ENCODE measurements at places on chromosomes 5 and 9.
A peak's percentile ranks its signal among the peaks of the same experiment; 100 is the strongest.

GRCh38 chr9:21994556-21995005 is at the start of gene CDKN2B-AS1:
TSS of gene CDKN2B-AS1 (plus strand) at chr9:21994791.
- DNase-seq: no peak

DNA sequence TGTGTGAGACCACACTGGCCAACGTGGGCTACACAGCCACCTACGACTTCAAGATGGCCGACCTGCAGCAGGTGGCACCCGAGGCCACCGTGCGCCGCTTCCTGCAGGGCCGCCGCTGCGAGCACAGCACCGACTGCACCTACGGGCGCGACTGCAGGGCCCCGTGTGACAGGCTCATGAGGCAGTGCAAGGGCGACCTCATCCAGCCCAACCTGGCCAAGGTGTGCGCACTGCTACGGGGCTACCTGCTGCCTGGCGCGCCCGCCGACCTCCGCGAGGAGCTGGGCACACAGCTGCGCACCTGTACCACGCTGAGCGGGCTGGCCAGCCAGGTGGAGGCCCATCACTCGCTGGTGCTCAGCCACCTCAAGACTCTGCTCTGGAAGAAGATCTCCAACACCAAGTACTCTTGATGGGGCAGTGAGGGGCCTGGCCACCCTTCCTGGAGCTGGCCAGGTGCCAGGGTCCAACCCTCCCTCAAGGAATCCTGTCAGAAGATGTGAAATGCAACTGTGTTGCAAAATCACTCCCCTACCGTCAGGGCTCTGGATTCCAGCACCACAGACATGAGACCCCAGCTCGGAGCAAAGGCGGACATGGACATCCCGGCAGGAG is 11.1 kb downstream of the DIPK1B start:
- no peak for DNase-seq

GRCh38 chr9:124011460-124012301 is at the start of gene LHX2:
TSS of gene LHX2 (plus strand) at chr9:124011768. CDS start at chr9:124012349, 581 bp downstream.
- peak; percentile 11 for DNase-seq

GRCh38 chr5:138706655-138707480 is 46.4 kb upstream of the CTNNA1 start:
- no peak for DNase-seq

GRCh38 chr5:141880961-141881801 is 3.0 kb upstream of the PCDH1 start:
- DNase-seq: no peak

- no peak for DNase-seq
Measured at GRCh38 chr9:13677801-13678200, 398.3 kb upstream of the MPDZ start.

GRCh38 chr9:15293084-15293483 is 13.9 kb downstream of the TTC39B start:
- DNase-seq: no peak

DNA sequence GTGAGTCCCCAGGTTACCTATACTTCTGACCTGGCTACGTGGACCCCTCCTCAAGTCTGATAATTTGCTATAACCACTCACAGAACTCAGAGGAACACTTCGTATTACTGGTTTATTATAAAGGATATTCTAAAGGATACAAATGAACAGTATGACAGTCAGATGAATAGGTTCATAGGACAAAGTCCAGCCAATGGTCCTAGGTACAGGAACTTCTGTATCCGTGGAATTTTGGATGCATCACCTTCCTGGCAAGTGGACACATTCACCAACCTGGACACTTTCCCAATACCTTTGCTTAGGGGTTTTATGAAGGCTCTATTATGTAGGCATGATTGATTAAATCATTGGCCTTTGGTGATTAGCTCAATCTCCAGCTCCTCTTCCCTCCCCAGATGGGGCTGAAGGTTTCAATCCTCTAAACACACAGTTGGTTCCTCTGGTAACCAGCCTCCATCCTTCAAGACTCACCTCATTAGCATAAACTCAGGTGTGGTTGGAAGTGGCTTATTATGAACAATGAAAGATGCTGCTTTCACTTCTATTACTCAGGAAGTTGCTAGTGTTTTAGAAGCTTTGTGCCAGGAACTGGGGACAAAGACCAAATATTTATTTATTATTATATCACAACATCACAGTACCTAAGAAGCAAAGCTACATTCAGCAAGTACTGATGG is 149.6 kb upstream of the ELL2 start:
- DNase-seq: no peak

GRCh38 chr9:25681266-25681665 is 3.0 kb upstream of the TUSC1 start:
- DNase-seq: no peak

DNA sequence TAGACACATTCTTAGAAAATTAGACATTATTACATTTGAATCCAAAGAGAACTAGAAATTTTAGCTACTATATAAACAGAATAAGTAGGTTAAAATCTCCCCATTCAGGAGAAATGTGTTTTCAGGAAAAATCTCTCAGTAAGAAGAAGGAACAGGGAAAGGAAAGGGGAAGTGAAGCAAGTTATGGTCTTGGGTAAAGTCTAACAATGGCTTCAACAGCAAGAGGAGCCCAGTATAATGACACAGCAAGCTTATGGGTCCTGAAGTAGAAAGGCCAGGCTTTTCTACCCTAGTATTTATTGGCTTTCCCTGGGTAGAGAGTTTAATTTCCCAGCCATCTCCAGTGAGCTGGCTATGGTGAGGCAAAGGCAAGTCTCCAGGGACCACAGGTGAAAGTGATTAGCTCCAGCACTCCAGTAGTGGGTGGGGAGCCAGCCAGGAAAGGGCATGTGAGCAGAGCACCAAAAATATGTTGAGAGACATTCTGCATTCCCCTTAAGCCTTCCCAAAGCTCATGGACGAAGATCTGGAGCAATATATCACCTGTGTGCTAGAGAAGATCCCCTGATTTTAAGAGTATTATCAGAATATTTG is 981.7 kb downstream of the NR2F1-AS1 start:
- DNase-seq: no peak

DNA sequence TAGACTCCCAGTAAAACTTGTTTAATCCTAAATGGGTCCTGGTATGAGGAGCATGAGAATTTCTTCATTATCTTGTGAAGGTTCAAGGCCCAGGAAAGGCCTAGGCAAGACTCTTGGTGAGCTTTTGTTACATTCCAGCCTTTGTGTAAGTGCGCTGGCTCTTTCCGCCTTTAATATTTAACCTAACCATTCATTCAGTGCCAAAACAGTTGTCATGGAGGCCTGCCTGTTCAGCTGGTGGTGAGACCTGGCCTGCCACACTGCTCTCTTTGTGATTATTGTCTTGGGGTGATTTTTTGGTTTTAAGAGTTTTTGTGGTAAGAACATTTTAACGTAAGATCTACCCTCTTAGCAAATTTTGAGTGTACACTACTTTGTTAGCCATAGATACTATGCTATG is 127.5 kb upstream of the WWC1 start:
- no peak for DNase-seq

GRCh38 chr5:119694284-119694683 is 64.9 kb downstream of the FAM170A start:
- DNase-seq: no peak

DNA sequence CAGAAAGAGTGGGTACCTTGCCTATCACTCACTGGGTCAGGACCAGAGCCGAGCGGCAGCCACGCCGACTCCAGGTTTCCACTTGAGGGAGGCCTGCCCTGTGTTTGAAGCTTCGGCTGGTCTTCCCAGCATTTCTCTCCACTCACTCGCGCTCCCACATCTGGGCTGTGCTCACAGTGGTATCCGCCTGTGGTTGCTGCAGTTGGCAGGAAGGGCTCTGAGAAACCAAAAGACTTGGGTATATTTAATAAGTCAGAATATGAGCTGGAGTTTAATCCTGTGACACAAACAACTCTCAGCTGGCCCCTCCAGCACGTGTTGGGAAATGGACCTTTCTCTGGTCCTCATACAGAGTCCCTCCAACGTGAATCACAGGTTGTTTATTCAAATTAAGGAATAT is 70.9 kb downstream of the SPRY4 start:
- peak; percentile 42 for DNase-seq

DNA sequence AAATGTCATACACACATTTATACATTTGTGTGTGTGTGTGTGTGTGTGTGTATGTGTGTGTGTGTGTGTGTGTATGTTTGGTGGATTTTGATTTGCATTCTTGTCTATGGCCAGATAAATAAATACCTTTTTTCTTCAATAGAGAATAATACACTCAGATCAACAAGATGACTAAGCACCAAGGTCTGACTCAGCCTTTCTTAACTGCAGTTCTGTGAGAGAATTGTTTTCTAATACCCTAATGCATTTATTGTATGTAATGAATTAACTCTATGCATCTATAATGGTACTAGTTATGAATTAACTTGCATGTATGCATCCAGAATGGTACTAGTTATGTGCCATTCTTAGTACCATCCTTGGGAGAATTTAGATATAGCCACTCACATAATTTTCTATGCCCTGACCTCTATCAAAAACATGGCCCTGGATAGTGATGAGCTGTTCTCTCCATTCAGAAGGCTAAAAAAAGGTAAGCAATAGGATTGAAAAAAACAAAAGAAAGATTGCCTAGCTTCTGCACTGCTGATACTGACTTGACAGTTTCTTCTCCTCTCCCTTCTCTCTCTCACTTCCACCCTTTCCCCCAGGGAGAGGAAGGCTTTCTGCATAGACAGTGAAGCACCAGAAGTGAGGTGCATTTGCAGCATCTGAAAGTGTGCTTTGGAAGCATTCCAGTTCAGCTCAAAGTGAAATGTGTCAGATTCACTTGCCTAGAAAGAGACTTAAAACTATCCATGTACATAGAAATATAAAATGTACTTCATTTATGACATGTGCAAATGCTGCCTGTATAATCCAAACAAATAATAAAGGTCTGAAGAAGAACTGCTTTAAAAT is 55.1 kb upstream of the CCDC112 start:
- DNase-seq: no peak

GRCh38 chr5:173014671-173015070 is 31.1 kb downstream of the ATP6V0E1 start:
- no peak for DNase-seq

GRCh38 chr5:77709993-77710685 is 66.0 kb downstream of the TBCA start:
- no peak for DNase-seq

DNA sequence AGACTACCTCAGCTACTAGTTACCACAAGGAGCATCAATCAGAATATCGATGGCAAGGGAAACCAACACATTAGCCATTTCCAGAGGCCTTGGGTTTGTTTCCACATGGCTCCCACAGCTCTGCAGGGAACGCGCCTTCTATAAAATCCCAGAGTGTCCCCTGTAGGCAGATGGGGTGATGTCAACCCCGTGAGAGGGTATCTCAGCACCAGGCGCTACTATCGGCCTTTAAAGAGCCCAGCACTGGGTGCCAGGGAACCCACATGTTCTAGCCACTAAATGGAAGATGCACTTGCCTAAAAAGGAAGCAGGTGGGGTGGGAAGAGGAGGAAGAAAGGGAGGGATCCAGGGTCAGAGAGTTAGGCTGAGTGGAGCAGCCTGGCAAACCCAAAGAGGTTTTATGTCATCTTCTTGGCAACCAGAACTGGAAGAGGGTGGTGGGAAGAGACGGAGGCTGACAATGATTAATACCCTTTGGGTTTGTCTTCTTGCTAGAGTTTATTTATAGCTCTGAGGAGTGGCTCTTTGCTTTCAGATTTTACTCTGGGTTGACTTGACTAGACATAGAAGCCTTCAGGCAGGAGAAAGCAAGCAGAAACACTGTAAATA is 19.9 kb downstream of the MACROH2A1 start:
- DNase-seq: no peak

DNA sequence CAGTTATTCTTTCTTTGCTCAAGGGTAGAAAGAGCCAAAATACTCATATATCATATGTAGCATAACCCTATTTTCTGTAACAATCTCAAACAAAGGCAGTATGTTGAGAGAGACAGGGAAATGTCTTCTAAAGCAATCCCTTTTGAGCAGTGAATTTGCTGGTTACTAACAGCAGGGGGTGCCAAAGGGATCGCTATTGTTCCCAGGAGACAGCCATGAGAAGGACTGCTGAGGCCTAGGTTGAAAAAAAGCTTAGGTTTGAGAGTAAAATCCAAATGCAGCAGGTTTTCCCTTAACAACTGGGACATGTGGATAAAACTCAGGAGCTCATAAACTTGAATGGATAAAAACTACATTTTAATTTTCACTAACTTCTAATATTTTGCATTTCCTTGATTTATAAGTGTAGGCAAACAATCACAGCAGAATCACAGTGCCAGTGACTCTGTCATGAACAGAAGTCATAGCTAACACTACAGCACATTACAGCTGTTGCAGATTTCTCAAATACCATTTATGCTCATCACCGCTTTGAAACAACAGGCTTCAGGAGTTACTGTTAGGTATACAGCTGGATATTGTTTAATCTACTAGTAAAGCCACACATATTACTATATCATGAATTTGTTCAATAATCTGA is 148.4 kb downstream of the MAPKAP1 start:
- peak; percentile 59 for DNase-seq

GRCh38 chr9:110025551-110026170 is 182.3 kb downstream of the C9orf152 start:
- DNase-seq: no peak

DNA sequence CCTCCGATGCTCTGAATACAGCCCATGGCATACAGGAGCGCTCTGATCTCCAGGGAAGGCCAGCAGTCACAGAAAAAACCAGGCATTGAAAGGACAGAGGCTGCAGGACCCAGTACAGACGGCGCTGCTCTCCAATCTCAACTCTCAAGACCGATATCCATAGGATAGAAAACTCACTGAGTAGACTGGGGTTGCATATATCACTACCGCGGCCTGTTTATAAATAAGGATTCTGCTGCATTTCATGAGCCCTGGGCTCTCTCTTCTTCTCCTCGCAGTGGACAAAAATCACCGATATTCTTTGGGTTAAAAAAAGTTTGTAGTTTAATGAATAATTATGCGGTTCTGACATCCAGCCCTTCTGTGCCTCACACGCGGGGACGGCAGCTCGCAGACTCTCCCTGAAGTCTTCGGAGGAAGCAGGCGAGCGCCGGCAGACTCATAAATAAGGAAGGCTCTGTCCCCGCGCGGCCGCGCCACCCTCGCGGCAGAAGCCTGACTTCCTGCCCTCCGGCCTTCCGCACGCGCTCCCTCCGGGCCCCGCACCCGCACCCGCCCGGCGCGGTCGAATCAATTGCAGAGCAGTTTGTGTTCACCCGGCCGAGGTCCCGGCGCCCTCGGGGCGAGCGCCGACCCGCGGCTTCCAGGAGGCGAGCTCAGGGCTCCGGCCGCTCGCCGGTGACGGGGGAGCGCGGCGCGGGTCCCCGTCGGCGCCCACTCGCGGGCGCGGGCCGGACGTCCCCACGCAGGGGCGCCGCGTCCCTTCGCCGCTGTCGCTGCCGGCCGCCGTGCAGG is at the start of gene FAM78A:
TSS of gene FAM78A (minus strand) at position 417 of the 795 bp plus-strand sequence. CDS start at position 86, 331 bp downstream.
- DNase-seq: no peak

GRCh38 chr5:1119312-1119831 is 7.5 kb upstream of the SLC12A7 start:
- DNase-seq: no peak

- no peak for DNase-seq
Measured at GRCh38 chr5:134638760-134639201, 6.2 kb upstream of the SAR1B start.

GRCh38 chr5:36689225-36689624 is 82.8 kb downstream of the SLC1A3 start:
- no peak for DNase-seq

DNA sequence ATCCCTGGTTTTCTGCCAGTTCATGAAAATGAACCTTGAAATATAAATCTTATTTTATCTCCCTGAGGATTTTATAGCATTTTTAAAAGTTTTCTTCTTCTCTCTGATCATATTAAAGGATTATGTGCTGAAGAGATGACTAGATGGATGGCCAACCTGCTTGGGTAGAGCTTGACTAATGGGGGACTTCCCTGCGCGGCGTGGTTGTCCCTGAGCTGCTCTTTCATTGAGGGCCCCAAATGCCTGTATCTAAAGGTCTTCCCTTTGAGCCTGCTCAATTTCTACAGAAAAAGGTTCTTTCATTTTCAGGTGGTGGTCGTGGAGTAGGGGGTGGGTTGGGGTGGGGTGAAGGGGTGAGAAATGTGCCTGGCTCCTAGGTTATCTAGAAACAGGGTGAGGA is 20.5 kb upstream of the CDKN2AIPNL start:
- DNase-seq: no peak

All from AG09319 (cell line).